Calu3 (cell line): ENCODE measurements at places on chromosomes 5 and 9.

GRCh38 chr9:30243467-30243866, 2141.0 kb upstream of the ACO1 start:
- DNase-seq: no peak

DNA sequence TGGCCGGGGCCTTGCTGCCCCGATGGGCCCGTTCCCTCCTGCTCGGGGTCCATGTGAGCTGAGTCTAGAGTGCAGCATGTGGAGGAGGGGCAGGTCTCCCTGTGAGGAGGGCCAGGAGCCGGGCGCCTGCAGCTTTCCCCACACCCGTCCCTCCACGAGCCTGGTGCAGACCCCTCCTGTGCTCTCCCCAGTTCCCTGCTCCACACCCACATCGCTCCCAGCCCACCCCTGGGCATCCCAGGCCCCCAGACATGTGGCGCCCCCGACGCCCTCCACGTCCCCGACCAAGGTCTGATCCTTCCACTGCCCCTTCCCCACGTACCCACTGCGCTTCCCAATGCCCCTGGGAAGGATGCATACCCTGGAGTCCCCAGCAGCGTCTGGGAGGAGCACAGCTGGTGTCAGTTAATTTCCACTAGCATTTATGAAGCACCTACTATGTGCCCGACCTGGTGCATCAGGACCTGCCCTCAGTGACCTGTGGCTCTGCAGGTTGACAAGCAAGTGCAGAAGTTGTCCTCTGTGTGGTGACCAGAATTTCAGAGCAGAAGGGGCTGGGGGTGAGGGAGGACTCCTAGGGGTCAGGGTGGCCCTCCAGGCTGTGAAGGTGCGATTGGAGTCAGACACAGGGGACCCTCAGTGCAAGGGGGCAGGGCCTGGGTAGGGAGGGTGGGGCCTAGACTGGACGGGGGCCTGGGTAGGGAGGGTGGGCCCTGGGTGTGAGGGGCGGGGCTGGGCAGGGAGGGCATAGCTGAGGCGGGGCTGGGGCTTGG, 10.8 kb upstream of the SLC6A18 start:
- no peak for DNase-seq

DNA sequence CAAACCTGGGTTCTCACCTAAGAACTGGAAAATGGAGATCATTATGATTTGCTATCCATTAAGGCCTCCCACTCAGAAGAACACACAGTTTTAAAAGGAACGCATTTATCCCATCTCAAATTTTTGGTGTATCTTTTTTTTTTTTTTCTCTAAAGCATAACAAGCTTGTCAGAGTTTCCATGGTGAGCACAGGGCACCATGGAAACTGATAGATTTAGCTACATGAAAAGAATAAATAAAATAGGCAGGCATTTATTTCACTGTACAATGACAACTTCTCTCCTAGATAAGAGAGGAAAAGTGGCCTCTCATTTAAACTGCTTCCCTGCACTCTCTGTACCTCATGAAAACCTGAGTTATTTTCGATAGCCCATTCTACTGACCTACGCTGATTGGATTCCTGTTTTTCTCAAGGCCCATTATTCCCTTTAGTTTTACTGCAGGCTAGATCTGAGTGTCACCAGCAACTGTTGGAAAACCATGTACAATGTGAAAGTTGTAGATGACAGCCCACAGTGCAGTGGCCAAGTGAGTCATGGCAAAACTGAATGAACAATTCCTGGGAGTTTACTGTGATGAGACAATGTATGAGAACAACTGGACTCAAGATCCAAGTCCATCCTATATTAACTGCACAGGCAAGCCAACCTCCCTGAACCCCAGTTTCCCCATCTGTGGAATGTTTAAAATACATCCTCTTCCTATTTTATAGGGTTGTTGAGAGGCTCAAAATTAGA, 4.3 kb upstream of the GDA start:
- DNase-seq: no peak

DNA sequence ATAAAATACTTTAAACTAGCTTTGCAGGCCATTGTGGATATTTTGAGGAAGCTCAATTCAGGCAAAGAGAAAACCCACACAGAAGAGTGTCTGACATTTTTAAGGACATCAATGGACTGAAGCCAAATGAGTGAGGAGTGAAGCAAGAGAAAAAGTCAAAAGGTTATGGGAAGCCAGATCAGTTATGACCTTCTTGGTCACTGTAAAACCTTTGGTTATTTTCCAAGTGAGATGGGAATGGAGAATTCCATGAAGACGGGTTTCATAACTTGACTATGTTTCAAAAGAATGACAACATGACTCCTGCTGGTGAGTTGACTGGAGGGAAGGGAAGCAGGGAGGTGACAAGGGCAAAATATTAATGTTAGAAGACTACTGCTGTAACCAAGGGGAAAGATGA, 585.2 kb downstream of the EFNA5 start:
- no peak for DNase-seq

DNA sequence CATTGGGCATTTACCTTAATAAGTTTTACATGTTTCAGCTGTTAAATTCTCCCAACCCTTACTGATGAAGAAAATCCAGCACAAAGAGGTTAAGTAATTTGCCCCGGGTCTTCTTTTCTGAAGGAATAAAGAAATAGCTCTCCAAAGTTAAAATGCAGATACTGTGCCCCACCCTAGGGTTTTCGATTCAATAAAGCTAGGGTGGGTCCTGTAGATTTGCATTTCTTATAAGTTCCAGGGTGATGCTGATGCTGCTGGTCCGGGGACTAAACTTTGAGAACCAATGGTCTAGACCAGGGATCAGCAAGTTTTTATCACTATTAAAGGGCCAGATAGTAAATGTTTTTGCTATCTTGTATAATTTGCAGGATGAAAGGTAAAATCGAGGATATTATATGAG, 156.7 kb downstream of the ADAMTS12 start:
- no peak for DNase-seq

DNA sequence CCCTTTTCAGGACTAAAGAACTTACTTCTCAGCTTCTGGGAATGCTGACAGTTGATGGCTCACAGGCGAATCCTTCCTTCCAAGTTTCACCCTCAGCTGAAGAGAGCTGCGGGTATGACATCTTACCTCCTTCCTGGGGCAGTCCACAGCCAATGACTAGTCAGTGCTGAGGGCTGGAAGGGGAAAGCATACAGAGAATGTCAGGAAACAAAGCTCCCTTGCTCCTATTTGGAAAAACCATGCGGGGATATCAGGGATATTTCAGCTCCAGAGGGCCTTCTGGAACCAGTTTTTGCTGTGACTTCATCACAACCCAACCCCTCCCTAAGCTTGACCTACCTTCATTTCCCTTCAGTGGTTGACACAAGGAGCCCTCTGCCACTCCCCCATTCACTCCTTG, 15.7 kb downstream of the FTMT start:
- DNase-seq: no peak

- DNase-seq: no peak
Observed at GRCh38 chr5:164505791-164506190, 1000.4 kb downstream of the MAT2B start.

DNA sequence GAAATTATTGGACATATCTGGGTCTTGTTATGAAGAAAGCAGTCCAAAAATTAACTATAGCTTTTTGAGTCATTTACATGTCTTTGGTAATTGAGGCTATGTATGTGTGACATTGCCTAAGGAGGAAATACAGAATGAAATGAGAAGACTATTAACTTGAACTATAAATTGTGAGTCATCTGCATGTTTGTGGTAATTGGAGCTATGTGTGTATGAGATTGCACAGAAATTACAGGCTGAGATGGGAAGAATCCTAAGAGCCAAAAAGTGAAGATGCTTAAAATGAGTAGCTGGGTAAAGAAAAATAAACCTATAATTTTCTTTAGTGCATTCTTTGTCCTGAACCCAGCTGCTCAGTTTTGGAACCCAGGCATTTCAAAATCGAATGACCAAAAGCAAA, 747.6 kb upstream of the EDIL3 start:
- no peak for DNase-seq

DNA sequence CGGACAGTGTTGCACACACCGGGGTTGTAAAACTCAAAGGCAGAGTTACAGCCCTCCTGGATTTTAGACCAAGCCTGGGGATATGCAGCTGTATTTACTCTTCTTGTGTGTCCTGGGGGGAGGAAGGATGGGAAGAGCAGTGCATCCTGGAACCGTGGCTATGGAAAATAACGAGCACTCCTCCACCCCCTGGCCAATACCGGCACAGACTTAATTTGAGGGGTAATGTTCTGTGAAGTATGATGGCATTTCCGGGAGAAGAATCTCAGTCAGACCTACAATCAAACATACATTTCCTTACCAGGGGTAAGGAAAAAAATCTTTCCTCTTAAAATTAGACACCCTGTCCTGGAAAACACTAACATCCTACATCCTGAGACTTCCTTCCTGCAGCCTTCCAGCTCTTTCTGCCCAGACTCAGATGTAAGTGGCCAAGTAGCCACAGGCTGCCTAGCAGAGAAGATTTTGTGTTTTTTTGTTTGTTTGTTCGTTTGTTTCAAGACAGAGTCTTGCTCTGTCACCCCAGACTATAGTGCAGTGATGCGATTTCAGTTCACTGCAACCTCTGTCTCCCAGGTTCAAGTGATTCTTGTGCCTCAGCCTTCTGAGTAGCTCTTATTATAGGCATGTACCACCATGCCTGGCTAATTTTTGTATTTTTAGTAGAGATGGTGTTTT, 11.0 kb upstream of the ERMP1 start:
- no peak for DNase-seq

- no peak for DNase-seq
Observed at GRCh38 chr5:14513266-14513665, 68.3 kb upstream of the OTULINL start.

DNA sequence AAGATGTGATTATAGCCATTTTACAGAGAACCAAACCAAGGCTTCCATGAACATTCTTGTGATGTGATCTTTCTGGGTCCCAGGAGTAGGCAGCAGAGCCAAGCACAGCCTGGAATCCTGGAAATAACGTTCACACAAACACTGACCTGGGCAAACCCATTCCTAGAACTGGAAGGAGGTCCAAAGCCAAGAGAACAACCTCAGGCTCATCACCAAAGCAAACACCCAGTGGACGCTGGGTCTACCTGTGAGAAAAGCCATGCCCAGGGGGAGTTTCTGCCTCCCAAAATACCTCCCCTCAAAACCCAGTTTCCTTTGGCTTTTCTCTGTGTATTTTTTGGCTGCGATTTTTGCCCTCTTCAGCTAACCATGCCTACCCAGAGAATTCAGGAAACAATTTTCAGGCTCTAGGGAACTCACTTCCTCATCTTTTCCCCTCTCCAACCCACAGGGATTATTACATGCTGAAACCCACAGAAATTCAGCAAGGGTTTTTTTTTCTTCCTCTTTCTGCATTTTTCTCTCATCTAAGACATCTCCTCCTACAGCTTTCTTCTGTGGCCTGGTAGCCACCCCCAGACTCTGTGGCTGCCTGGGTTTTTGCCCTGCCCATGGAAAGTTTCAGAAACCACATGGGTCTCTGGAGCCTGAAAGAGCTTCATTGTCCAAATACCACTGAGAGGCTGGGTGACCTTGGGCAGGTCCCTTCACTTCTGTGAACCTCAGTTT, 75.0 kb downstream of the TNC start:
- DNase-seq: no peak

DNA sequence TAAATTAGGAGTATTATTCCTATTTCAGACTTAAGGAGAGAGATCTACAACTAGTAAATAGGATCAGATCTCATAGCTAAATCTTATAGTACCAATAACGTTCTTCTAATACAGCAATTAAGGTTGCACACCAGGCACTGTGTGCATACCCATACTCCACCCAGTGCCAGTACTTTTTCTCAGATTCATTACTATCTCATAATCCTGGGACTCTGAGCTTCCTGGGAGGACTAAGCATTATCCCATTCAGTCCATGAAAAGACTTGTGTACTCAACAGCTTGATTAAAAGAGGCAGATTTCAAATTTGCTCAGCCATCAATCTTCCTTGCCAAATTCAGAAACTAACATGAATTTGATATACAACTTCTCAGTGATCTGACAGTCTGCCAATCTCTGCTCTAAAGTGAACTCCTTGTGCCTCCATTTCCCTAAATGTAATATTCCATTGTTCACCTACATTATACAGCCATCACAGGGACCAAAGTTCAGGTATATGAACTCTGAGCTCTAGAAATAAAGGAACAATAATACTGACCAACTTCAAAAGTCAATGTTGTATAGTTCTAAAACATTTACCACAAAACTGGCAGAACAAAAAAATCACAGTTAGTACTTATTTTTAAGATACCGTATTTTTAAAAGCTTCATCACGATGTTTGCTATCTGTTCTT, 7.2 kb downstream of the STRBP start:
- no peak for DNase-seq

GRCh38 chr5:179488975-179489374, 61.4 kb upstream of the RUFY1 start:
- no peak for DNase-seq

GRCh38 chr5:42604171-42604711, 152.4 kb upstream of the CCDC152 start:
- no peak for DNase-seq

DNA sequence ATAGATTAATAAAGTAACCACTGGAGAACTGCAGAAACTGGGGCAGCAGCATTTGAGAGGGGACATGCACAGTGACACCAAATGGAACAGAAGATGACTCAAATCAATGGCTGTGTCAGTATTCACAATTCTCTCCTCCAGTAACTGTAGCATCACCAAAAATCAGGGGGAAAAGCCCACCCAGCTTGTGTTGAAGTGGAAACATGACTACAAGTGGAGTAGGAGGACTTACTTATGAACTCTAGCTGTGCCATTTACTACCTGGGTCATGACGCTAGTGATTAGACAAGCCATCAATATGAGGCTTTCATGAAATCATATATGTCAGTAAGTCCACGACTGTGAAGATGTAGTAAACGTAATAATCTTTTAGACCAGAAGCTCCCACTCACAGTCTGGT, 199.8 kb upstream of the PTGER4 start:
- DNase-seq: no peak

- no peak for DNase-seq
Observed at GRCh38 chr9:18542837-18543405, 69.0 kb downstream of the ADAMTSL1 start.

- no peak for DNase-seq
Observed at GRCh38 chr5:177957241-177957640, 38.8 kb downstream of the PROP1 start.

DNA sequence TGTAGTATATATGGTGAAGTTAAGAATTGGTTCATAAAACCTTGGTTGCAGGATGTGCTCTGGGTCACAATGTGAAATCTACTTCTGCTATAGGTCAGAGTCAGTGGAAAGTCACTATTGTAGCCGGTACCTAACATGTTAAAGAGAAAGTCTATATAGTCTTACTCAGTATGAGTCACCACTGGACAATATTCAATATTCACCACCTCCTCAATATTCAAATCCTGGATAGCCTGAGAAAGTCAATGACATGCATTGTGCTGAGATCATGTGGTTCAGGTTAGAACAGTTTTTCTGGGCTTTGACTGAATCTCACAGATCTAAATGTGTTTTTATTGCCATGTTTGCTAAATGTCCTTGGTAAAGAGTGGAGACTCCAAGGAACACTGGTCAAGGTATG, 108.8 kb downstream of the HMHB1 start:
- no peak for DNase-seq
